ENCODE measurements at places on chromosomes 2 and 18. TPM values are rescaled to one million over a fixed set of nuclear protein-coding genes. Genes with fewer than 3 reads are reported as not detected.

Gene HOXD10
- total RNA-seq, result not detected

Gene ZNF804A
- total RNA-seq, result not detected

DNA sequence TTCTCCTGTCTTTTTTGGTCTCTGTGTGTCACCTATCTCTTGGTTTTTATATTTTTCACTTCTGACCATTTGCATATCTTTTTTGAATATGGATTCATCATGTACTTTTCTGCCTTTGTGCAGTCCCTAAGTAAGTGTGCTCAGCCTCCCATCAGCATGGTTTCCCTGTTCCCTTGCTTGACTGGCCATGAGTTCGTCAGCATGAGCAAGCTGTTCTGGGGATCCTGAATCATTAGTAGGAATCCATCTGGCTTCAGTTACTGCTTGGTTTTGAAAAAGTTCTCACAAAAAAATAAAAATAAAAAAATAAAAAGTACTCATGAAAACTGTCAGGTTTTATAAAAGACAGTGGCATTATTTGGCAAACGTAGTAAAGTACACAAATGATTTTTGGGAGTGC, 144.1 kb downstream of the NCOA1 start:
- H3K4me1 ChIP-seq, result peaks cover 7% of the 10 kb centered on the region
- no peak overlapping the region for H3K4me3 ChIP-seq
- DNase-seq, result no peak
- H3K27ac ChIP-seq, result no peak overlapping the region

- H3K4me1 ChIP-seq, result no peaks in the 10 kb centered on the region
- no peaks in the 10 kb centered on the region for H3K36me3 ChIP-seq
- no peak for DNase-seq
- no peaks in the 10 kb centered on the region for H3K27me3 ChIP-seq
- H3K27ac ChIP-seq, result no peak overlapping the region
These were observed 24.6 kb downstream of the CCDC195 start for GRCh38 chr2:224691563-224691962.

- peak overlapping the region; percentile 64 for H3K27ac ChIP-seq
- peaks cover 82% of the 10 kb centered on the region for H3K4me1 ChIP-seq
- DNase-seq, result no peak
- H3K4me3 ChIP-seq, result no peak overlapping the region
- H3K36me3 ChIP-seq, result peaks cover 72% of the 10 kb centered on the region
These were observed 34.9 kb downstream of the DNMT3A start for GRCh38 chr2:25306777-25307368.

DNA sequence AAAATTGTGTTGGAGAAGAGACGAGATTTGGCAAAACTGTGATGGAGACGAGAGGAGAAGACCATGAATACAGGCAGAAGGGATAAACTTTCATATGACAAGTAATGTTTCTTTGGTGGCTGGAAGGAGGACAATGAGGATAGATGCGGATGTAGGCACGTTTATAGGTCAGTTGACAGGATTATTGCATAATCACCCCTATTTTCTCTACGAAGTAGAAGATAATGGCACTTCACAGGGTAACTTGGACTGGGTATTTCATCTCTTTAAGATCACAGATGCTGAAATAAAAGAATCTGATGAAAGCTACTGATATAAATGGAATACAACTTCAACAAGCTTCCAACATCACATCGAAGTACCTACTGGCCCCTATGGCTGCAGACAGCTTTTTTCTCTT, 81.0 kb downstream of the PLEKHM3 start:
- H3K27ac ChIP-seq, result no peak overlapping the region
- H3K4me3 ChIP-seq, result no peak overlapping the region
- H3K36me3 ChIP-seq, result peaks cover 9% of the 10 kb centered on the region
- no peaks in the 10 kb centered on the region for H3K27me3 ChIP-seq
- DNase-seq, result no peak

DNA sequence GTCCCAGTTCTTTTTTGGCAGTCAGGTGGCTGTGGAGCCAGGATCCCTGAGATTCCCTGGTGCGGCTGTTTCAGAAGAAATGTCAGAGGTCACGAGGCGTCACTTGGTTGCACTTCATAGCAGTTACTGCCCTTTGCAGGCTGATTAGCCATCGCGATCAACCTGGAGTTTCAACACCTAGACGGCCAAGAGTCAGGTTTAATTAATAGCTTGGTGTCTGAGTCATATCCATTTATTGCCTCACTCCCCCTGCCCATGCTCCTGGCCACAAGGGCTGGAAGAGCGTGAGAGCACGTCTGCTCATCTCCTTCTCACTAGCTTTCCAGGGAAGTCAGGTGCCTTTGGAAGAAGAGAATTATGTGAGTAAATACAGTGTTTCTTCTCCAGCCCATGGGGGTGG, 552.3 kb downstream of the TSN start:
- H3K4me1 ChIP-seq, result no peaks in the 10 kb centered on the region
- H3K27me3 ChIP-seq, result no peaks in the 10 kb centered on the region
- DNase-seq, result no peak
- no peaks in the 10 kb centered on the region for H3K36me3 ChIP-seq

GRCh38 chr18:7059276-7059675, 58.3 kb downstream of the LAMA1 start:
- no peak for DNase-seq
- no peaks in the 10 kb centered on the region for H3K27me3 ChIP-seq
- H3K36me3 ChIP-seq, result no peaks in the 10 kb centered on the region

DNA sequence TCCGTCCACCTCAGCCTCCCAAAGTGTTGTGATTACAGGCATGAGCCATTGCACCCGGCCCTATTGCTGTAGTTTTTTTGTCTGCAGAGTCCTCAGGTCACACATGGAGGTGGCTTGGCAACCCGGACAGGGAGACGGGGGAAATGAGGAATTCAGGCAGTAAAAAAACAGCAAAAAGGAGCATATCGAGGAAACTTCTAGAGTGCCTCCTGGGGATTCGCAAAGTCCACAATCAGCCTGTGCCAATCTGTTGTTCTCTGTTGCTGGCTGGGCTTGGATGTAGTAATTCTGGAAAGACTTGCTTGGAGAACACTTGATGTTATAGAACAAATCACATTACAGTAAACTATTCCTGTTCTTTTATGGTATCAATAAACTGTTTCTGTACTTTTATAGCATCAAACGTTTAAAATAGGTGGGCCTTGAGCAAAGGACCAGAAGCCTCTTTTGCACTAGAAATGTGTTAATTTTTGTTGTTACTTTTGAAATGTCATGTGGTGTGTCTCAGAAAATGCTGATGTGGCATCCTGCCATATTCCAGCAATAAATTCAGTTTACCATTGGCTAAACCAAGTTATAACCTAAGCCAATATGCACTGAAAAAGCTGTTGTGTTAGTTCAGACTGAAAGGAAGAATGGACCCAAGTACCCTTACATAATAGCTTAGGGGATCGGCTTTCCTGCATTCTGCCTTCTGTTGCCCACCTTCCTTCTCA, 14.4 kb downstream of the ELAC1 start:
- no peak overlapping the region for H3K4me3 ChIP-seq
- peaks cover 26% of the 10 kb centered on the region for H3K36me3 ChIP-seq
- H3K27ac ChIP-seq, result no peak overlapping the region
- H3K4me1 ChIP-seq, result no peaks in the 10 kb centered on the region
- no peaks in the 10 kb centered on the region for H3K27me3 ChIP-seq

- H3K27me3 ChIP-seq, result no peaks in the 10 kb centered on the region
- peaks cover 5% of the 10 kb centered on the region for H3K4me1 ChIP-seq
- no peak overlapping the region for H3K4me3 ChIP-seq
- H3K27ac ChIP-seq, result peak overlapping the region; percentile 45
These were observed 18.2 kb downstream of the NRP2 start for GRCh38 chr2:205700331-205701132.

DNA sequence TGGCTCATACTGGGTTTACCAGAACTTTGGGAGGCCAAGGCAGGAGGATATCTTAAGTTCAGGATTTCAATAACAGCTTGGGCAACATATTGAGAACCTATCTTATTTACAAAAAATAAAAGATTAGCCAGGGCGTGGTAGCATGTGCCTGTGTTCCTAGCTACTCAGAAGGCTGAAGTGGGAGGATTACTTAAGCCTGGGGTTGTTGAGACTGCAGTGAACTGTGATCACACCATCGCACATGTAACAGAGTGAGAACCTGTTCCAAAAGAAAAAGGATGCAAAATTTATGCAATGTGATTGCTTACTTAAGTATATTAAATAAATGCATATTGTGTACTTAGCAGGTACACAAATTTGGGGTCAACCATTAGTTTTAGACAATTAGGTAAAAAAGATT, 768.9 kb upstream of the CDH7 start:
- no peaks in the 10 kb centered on the region for H3K4me1 ChIP-seq
- DNase-seq, result no peak
- H3K27me3 ChIP-seq, result no peaks in the 10 kb centered on the region

DNA sequence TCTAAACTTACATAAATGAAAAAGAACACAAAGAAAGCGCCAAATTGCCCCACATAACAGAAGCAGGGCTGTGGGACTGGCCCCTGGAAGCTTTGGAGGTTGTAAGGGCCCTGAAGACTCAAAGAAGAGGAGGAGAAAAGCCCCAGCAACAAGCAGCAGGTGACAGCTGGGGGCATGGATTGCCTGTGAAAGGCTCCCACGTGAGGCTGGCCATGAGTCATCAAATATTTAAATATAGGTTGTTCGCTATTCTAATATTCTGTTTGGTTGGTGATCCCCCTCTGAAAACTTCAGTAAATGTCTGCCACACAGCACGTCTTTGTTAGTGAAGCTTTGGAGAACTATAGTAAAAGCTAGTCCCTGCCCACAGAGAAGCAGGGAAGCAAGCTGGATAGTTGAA, 132.4 kb downstream of the MREG start:
- no peaks in the 10 kb centered on the region for H3K4me1 ChIP-seq
- H3K27me3 ChIP-seq, result peaks cover 4% of the 10 kb centered on the region
- no peak overlapping the region for H3K4me3 ChIP-seq
- H3K27ac ChIP-seq, result no peak overlapping the region

GRCh38 chr2:15226661-15227060, 334.5 kb downstream of the NBAS start:
- no peak overlapping the region for H3K4me3 ChIP-seq
- H3K27me3 ChIP-seq, result no peaks in the 10 kb centered on the region

GRCh38 chr18:26252411-26252810, 26.2 kb downstream of the TAF4B start:
- H3K4me1 ChIP-seq, result peaks cover 34% of the 10 kb centered on the region
- H3K27ac ChIP-seq, result no peak overlapping the region
- peaks cover 2% of the 10 kb centered on the region for H3K36me3 ChIP-seq
- H3K4me3 ChIP-seq, result no peak overlapping the region
- H3K27me3 ChIP-seq, result no peaks in the 10 kb centered on the region

DNA sequence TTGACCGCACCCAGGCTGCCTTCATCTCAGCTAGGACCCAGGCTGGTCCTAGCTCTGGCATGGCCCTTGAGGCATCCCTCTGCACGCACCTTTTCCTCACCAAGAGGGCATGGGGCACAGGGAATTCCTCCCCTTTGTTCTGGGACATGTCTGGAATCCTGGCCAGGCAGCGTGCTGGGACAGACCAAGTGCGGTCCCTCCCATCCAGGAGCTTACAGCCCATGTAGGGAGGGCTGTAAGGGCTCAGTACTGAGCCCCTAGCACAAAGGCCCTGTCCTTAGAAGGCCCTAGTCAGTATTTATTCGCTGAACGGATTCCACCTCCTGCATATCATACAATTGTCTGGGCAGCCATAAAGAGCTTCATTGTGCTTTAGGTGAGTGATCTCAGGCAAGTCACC, 3.0 kb downstream of the TMEM37 start:
- no peaks in the 10 kb centered on the region for H3K36me3 ChIP-seq
- no peak overlapping the region for H3K4me3 ChIP-seq
- peaks cover 37% of the 10 kb centered on the region for H3K27me3 ChIP-seq
- no peak overlapping the region for H3K27ac ChIP-seq
- H3K4me1 ChIP-seq, result peaks cover 2% of the 10 kb centered on the region

DNA sequence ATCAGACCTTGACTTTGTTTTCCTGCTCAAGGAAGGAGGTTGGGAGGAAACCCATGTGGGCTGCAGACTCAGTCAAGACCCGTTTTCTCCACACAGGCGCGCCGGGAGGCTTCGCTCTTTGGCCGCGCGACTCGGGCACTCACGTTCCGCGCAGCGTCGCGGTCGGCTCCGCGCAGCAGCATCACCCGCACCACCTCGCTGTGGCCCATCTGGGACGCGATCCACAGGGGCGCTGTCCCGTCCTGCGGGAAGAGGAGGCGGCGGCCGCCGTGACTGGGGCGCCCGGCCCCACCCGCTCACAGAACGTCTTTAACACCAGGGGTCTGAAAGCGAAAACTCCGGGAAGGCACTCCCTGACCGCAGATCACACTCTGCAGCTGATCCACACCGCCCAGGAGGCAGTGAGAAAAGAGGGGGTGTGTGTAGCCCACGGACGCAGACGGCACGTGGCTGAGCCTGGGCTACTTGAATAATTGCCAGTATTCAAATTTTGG, 33.1 kb upstream of the NPC1 start:
- peaks cover 4% of the 10 kb centered on the region for H3K4me1 ChIP-seq
- peak overlapping the region; percentile 47 for H3K4me3 ChIP-seq
- H3K27ac ChIP-seq, result no peak overlapping the region
- peaks cover 52% of the 10 kb centered on the region for H3K27me3 ChIP-seq

DNA sequence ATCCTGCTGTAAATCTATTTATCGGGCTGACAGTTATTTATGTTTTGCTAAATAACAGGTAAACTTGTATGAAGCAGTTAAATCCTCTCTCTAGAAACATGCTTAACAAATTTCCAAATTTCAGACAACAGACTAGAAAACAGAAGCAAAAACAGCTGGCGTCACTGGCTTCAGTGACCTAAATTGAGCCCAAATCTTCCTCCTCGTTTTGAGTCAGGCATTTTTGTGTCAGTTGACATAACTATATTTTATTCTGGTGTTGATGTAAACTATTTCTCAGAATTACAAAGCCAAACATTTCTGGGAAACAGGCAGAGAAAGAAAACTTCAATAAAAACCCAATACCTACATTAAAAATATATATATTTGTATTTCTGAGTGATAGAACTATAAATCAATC, 21.7 kb downstream of the RBMS1 start:
- no peak for DNase-seq
- H3K4me1 ChIP-seq, result peaks cover 50% of the 10 kb centered on the region
- H3K36me3 ChIP-seq, result peaks cover 6% of the 10 kb centered on the region
- no peak overlapping the region for H3K27ac ChIP-seq
- no peaks in the 10 kb centered on the region for H3K27me3 ChIP-seq

- H3K36me3 ChIP-seq, result no peaks in the 10 kb centered on the region
- no peaks in the 10 kb centered on the region for H3K4me1 ChIP-seq
- H3K27me3 ChIP-seq, result no peaks in the 10 kb centered on the region
- no peak overlapping the region for H3K27ac ChIP-seq
These were observed 173.1 kb downstream of the ANKRD30B start for GRCh38 chr18:14921031-14921430.

All from activated naive CD8-positive, alpha-beta T cell treated with anti-CD3 and anti-CD28 coated beads for 36 hours (primary cell).